ENCODE measurements at places on chromosomes 7 and 10.
A peak's percentile ranks its signal among the peaks of the same experiment; 100 is the strongest.

GRCh38 chr10:89959433-89960110 lies 258.2 kb downstream of the KIF20B start:
- no peak for DNase-seq

GRCh38 chr7:12436896-12437535 lies 33.4 kb upstream of the VWDE start:
- DNase-seq, result peak; percentile 27

GRCh38 chr10:125161707-125162119 lies 1.4 kb upstream of the CTBP2 start:
- DNase-seq, result no peak

DNA sequence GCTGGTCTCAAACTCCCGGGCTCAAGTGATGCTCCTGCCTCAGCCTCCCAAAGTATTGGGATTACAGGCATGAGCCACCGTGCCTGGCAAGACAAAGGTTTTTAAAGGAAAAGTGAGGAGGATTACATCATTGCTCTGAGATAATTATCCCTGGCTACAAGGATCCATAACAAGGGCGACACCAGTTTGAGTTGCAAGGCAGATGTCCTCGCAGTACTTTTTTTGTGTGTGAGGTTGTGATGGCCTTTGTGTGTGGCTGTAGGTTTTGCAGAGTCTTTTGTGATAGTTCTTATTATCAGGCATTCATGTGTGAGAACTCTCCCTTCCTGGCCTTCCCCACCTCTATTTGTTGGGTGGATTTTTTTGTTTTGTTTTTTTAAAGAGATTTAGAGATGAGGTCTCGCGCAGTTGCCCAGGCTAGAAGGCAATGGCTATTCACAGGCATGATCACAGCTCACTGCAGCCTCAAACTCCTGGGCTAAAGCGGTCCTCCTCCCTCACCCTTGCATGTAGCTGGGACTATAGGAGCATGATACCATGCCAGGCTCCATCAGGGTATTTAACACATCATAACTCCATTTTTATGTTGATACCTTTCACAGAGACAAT lies 10.0 kb downstream of the BTBD16 start:
- DNase-seq, result peak; percentile 8

GRCh38 chr7:23093546-23093945 lies 12.0 kb upstream of the KLHL7 start:
- DNase-seq, result no peak

GRCh38 chr10:110368556-110368955 lies 63.8 kb upstream of the SMNDC1 start:
- DNase-seq, result no peak

DNA sequence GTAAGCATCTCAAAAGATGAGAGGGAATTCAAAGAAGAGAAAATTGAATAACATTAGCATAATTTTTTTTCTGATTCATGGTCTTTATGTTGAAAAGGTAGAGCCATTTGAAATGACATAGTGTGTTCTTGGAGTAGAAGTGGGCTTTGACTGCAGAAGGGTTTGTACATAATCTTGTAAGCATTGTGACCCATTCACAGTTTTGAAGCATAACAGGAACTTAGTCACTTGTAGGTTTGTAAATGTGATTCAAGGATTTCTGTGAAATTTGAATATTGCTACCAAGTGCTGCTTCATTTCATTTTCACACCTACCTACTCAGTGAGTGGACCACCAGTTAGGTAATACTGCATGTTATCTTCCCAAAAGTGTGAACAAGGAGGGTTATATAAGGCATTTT lies 68.6 kb downstream of the PON1 start:
- DNase-seq, result no peak

DNA sequence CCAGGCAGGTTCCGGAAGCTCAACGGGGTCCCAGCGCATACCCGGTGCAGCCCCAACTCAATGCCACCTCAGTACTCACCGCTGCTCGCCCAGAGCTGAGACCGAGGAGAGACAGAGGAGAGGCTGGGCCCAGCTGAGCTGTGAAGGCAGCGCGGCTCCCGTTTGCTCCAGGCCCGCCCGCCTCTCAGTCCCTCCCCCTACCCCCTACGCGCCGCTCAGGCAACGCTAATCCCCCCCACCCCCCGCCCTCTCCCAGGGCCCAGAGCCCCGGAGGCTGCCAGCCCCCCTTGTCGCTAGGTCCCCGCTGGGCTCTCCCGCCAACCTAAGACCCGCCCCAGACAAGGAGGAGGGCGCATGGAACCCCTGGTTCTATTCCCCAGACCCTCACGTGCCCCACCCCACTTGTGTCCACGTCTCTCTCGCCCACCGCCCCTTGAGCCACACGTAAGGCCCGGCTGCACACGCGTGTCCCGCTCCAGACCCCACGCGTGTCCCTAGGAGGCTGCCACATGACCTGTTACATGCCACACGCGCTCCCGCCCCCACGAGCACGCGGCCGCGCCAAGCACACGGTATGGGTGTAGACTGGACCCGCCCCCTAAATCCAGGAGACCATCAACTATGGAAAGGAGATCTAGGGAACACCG lies at the start of gene PSD:
PSD (minus strand) TSS at position 164 of the 647 bp plus-strand sequence. CDS start 1,747 bp downstream, outside the sequence.
- no peak for DNase-seq

DNA sequence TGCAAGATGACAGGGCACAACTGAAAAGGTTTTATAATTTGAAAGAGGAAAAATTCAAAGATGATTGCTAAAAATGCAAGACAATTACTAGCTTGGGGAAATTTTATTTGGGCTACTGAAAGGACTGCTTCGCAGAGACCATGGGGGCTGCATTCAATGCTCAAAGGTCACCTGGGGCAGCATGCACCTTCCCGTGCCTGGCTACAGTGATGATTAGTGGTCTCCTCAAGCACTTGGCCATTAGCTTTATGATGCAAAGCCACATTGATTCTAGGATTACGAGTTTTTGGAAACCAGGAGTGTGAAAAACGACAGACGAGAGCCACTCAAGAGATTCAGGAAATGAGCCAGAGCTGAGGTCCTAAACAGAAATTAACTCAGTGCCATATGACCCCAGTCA lies 764.6 kb downstream of the PHTF2 start:
- no peak for DNase-seq

DNA sequence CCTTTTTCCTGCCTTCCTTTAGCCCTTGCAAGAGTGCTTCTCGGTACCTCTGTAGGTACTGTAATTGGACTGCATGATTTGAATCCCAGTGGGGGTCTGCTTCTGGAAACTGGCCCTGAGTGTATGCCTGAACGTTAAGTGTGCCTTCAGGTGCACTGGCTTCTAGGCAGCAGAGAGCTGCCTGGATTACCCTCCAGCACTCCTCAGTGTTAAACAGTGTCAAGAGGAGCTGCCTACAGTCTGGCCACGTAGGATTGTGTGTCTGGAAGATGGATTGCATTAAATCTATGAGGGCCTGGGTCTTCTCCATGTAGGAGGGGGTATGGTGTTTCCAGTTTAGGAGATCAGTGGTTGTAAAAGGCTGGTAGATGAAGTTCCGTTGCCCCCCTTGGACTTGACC lies 103.7 kb downstream of the TRIM24 start:
- no peak for DNase-seq

- no peak for DNase-seq
Measured at GRCh38 chr10:27625452-27626211, 120.0 kb downstream of the MKX start.
